ENCODE measurements at places on chromosomes 2 and 18.

GRCh38 chr2:44980751-44981713, 28.2 kb downstream of the SIX2 start:
- no peak for DNase-seq

DNA sequence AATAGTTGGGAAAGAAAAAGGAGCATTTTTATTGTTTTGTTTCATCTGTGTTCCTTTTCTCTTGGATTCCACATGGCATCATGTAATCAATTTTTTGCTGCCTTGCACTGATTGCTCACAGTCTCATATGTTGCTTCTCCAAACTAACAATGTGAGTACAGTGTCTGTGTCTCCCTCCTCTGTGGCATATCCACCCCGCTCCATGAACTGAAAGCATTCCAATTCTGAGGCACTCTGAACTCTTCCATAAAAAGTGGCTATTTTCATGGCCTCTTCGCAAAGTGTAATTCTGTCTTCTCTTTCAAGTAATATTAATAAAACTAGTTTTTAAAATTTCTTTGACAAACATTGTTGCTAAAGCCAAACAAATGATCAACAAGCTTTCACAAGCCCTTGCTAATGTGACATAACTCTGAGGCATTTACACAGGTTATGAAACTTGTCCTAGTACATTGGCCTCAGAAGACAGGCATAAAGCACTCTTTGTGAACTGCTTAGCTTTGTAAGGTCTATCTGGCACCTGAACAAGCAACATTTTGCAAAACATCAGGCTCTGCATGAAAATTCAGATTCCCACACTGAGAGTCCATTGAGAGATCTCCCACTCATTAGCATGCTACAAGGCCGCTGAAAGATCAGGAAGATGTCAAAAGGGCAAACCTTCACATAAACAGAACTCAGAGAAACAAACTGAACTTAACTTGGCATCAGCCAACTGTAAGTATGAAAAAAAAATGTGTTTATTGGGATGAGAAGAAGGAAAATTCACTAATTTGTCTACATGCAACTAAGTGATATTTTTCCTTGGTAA, 33.0 kb downstream of the GPR75 start:
- no peak for DNase-seq

- no peak for DNase-seq
These were observed 14.1 kb upstream of the MSH2 start for GRCh38 chr2:47388888-47389287.

DNA sequence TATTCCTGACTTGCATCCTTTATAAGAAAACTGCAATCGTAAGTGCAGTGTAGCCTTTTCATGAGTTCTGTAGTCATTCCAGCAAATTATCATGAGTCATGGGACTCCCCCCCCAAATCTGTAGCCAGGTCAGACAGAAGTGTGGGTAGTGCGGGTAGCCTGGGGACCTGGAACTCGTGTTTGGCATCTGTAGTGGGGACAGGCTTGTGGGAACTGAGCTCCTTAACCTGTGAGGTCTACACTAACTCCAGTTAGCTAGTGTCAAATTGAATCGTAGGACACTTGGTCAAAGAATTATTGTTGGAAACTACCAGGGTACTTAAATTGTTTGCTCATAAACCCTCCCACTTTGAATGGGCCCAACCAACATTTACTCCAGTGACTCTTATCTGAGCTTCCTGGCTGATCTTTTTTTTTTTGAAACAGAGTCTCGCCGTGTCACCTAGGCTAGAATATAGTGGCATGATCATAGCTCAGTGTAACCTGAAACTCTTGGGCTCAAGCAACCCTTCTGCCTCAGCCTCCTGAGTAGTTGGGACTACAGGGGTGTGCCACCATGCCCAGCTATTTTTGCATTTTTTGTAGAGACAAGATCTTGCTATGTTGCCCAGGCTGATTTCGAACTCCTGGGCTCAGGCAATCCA, 12.4 kb downstream of the PFN4 start:
- DNase-seq: no peak

- no peak for DNase-seq
These were observed 328.1 kb downstream of the NR4A2 start for GRCh38 chr2:156004459-156004858.

DNA sequence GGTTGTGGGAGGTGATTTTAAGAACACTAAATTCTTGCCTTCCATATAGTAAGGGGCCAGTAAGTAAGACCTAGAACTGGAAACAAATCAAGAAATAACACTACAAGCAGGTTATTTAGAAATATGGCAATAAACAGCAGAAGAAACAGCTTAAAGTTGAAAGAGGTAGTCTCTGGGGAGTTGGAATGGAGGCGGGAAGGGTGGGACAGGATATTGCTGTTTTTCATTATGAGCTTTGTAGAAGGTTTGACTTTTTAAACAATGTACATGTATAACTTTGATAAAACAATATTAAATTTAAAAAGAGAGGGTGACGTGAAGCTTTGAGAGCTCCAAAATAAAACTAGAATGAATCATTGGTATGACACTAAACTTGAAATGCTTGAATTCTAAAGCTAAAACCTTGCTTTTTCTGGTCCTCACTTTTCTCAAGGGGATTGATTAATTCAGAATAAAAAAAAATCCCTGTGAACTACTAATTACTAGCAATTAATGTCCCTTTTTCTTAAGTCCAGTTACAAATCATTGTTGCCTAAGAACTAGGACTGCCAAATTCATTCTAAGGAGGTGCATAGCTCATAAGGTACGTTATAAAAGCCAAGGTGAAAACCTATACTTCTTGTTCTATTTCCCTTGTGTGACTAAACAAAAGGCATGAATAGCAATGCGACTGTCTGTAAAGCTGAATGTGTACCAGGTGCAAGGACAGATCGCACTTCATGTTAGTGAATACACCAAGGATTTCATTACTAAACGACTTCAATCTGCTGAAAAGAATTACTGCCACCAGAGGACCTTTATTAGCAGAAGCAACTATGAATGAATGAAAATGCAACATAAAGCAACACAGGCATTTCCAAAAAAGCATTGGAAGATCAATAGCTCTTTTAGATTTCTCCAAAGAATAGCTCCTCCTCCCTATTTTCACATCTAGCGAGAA, 177.5 kb downstream of the RBM43 start:
- DNase-seq: no peak
